SHP77 (cell line): ENCODE measurements at places on chromosomes 2 and 18.

- no peak for DNase-seq
Measured at GRCh38 chr2:236610991-236611821, 41.6 kb downstream of the ACKR3 start.

- DNase-seq = no peak
Measured at GRCh38 chr2:219125225-219125885, 35.3 kb downstream of the NHEJ1 start.

- no peak for DNase-seq
Measured at GRCh38 chr18:30342675-30343074, 699.9 kb downstream of the DSC3 start.

DNA sequence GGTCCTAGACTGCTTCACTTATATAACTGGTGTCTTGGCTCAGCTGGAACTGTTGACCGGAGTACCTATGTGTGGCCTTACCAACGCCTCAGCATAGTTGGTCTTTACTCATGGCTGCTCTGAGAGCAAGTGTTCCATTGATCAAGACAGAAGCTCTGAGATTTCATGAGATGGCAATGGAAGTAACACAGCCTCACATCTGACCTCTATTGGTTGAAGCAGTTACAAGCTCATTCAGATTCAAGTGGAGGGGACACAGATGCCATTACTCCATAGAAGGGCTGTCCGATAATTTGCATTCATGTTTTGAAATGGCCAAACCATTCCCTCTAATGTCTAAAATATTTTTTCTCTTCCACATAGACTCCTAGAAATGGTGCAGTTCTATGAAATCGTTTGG lies 46.4 kb upstream of the STK39 start:
- no peak for DNase-seq

GRCh38 chr18:6610466-6610865 lies 119.0 kb upstream of the ARHGAP28 start:
- DNase-seq = no peak

DNA sequence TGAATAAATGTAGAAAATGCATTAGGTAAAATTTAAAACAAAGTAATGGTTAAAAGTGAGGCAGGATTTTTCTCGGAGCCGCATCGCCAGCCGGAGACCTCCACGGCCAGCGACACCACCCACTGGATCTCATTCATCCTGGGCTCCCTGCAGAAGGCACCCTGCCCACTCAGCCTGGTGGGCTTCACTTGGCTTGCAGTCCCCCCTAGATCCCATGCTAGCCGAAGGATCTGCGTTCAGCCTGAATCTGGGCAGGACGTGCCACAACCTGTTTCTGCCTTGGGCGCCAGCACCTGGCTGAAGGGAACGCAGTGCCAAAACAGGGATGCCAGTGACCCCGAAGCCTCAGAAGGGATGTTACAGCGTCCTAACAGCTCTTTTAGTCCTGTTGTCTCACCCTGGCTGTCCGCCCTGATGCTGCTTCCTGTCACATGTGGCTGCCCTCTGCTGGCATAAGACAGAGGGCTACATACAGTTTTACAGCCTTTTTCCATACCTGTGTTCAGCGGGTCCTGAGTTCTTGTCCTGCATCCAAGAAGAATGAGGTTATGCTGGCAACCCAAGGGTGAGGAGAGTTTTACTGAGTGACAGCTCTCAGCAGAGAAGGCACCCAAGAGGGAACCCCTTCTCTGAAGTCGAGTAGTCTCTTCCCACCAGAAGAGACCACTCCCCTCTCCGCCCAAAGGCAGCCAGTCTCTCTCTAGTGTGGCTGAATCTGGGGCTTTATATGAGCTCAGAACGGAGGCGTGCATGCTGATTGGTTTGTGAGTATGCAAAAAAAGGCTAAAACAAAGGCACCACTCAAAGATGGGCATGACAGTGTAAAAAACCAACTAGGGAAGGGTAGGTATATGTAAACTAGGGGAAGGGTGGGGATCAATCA lies 173.1 kb upstream of the GYPC start:
- DNase-seq = peak; percentile 62

- DNase-seq = no peak
Measured at GRCh38 chr2:11118761-11119160, 36.5 kb upstream of the SLC66A3 start.

GRCh38 chr2:234858145-234858544 lies 93.7 kb upstream of the SH3BP4 start:
- no peak for DNase-seq

GRCh38 chr2:234869164-234869563 lies 82.7 kb upstream of the SH3BP4 start:
- no peak for DNase-seq

DNA sequence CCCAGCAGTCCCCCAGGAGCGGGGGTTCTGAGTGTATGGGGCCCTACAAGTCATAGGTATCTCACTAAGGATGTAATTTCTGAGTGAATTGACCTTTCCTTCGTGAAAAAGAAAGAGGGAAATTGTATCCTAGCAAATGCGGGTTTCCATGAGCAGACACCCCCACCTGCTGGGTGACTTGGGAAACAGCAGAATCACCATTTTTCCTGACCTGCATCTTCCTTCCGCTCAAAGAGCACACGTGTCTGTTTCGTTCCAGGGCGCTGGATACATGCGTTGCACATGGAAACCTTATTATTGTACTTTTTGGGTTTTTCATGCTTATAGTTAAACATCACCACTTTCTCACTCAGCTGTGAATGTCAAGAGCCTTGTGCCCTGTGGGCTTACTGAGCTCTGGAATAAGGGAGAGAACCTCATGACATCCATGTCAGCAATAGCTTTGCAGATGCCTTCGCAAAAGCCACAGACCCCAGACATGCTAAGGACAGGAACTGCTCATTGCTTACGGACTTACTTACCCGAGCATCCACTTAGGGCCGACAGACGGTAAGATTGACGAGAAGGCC lies 132.8 kb downstream of the TPO start:
- peak; percentile 52 for DNase-seq

DNA sequence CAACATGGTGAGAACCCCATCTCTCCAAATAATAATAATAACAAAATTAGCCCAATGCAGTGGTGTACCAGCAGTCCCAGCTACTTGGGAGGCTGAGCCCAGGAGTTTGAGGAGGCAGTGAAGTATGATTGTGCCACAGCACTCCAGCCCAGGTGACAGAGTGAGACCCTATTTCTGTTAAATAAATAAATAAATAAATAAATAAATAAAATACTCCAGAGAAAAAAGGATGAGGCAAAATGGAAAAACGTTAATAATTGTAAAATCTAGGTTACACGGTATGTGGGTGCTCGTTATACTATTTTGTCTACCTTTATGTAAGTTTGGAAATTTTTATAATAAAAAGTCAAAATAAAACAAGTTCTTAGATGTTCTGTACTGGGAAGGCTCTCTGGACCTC lies 8.6 kb upstream of the EMX1 start:
- DNase-seq = no peak

DNA sequence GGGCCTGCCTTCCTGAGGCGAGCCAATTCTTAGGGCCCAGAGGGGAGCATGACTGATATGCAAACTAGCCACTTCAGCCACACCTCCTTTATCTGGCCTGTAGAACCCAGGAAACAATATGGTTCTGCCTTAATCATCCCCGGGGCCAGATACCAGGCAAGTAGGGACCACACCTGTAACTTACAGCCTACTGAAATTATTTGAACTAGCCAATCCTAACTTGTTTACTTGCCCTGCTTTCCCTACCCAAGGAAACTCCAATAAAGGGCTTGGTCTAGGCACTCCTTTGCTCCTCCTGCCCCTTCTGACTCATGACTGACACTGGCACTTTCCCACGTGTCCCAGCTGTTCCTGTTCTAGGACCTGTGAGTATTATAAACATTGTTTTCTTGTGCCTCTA lies 57.6 kb downstream of the MYOM1 start:
- no peak for DNase-seq

- no peak for DNase-seq
Measured at GRCh38 chr2:102486941-102487702, 14.1 kb downstream of the SLC9A4 start.

DNA sequence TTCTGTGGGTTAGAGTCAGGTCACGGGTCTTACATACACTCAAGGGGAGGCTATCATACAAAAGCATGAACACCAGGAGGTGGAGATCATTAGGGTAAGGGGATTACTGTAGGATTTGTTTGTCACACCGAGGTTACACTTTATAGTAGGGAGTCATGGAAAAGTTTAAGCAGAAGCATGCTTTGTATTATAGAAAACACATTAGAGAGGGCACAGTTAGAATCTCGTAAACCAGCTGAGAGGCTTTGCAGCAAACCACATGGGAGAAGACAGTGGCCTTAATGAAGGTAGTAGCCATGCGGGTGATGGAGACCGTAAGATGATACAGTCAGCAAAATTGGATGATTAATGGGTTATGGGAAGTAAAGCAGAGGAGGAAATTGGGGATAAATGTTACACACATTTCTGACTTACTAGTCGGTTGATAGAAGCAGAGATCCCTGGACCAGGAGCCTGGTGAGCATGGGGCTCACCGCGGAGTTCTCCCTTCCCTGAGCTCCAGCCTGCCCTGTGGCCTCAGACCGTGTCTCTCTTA lies 75.6 kb downstream of the MAPRE2 start:
- no peak for DNase-seq

DNA sequence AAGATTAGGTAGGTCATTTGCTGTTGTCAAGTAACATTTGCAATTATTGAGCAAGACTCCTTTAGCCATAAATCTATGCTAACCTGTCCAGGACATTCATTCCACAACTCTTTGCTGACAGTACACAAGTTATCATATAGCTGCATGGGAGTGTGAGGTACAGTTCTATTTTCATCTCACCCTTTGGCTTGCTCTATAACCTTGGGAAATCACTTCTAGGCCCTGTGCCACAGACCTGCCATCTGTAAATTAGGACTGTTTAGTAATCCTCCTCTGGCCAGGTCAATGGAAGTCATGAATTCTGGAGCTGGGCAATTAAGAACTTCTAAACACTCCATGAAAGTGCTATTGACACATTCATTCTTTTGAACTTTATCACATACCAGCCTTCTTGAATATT lies 34.6 kb upstream of the PAIP2B start:
- no peak for DNase-seq

GRCh38 chr2:85684380-85684779 lies 9.8 kb upstream of the GNLY start:
- DNase-seq = no peak

DNA sequence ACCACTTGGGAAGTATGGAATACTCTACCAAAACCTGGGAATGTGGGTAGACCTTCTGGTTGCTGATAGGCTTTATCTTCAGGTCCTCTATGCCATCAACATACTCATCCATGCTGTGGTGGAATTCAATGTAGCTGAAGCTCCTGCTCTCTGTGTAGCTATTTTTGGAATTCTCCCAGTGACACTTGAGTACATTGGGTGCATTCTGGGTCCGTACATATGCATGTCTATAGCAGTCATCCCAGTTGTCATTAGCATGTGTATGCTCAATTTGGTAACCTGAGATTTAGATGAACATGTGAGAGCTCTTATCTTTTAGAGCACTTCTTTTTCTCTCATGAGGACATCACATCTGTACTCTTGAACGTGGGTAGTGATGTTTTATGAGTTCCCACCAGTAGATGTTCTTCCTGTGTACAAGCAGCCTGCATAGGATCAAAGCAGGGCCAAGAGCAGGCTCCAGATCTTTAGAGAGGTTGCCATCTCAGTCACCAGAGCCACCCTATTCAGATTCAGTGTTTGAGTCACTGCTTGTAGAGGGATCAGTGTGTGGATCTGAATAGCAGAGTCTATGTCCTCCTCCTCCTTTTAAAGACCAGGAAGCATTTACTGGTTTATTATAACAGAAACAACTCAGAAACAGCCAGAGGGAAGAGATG lies 65.9 kb downstream of the MGAT5 start:
- DNase-seq = no peak

DNA sequence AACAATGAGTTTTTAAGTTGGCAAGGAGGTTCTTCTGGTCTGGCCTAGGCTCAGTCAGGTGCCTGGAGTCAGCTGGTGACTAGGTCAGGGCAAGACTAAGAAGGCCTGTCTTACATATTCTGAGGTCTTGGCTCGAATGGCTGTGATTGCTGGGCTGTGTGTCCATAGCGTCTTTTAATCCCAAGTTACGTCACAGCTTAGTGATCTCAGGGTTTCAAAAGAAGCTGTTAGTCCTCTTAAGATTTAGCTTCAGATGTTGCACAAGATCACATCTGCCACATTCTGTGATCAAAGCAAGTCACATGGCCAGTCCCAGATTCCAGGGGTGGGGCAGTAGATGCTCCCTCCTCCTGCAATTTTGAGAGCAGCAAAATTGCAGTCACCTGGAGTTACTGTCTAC lies 61.3 kb downstream of the PKP4 start:
- no peak for DNase-seq

DNA sequence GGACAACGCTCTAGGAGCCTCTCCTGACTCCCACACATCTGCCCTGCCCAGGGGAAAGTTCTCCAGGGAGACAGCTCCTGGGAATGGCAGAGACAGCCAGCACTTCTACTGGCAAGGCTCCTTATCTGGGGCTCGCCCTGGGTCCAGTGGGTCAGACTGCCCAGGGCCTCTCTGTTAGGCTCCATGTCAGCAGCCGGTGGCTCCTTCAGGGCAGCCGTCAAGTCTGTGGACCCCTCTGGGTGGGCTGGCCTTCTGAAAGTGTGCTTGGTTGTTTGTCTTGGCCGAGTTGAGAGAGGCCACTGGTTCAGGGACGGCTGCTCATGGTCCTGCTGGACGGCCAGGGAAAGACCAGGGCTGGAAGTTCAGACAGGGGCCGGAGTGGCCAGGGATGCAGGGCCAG lies 65.6 kb downstream of the RPIA start:
- no peak for DNase-seq

DNA sequence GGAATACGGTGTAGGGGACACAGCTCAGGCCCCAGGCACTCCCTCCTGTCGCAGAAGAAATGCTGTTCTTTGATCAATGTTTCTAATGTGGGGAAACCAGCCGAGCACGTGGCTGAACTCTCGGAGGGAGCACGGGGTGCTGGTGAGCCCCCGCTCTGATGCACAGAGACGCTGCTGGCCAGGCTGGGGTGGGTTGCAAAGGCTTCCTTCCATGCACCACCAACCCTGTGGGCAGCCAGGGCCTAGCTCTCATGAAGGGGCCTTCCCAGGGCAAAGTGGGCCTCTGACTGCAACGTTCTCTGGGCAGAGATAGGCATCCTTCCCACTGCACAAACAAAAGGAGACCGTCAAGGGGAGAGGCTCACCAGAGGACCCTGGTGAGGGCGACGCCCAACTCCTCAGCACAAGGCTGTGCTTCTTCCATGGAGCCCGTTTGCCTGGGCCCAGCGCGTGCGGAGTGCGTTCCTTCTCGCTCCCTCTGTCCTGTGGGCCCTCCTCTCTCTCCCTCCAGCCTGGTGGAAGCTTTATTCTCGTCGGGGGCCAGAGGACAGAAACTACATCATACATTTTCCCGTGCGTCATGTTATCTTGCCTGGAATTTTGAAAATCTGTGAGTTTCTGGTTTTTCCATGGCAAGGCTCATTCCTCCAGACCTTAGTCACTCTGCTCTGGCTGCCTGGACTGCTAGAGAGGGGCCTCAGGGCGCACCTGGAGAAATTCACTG lies 61.1 kb upstream of the SP3 start:
- no peak for DNase-seq

- DNase-seq = no peak
Measured at GRCh38 chr2:96551605-96552314, 15.2 kb downstream of the ARID5A start.

- no peak for DNase-seq
Measured at GRCh38 chr18:69725855-69726508, 221.7 kb downstream of the CD226 start.

GRCh38 chr18:62566199-62566598 lies 43.4 kb downstream of the ZCCHC2 start:
- no peak for DNase-seq

- no peak for DNase-seq
Measured at GRCh38 chr2:176589825-176590440, 320.7 kb downstream of the MTX2 start.

GRCh38 chr2:190404487-190404886 lies 3.7 kb upstream of the MFSD6 start:
- no peak for DNase-seq

- no peak for DNase-seq
Measured at GRCh38 chr2:136128366-136128765, 10.4 kb upstream of the CXCR4 start.
